DND-41 (cell line): ENCODE measurements at places on chromosomes 1 and 21.

DNA sequence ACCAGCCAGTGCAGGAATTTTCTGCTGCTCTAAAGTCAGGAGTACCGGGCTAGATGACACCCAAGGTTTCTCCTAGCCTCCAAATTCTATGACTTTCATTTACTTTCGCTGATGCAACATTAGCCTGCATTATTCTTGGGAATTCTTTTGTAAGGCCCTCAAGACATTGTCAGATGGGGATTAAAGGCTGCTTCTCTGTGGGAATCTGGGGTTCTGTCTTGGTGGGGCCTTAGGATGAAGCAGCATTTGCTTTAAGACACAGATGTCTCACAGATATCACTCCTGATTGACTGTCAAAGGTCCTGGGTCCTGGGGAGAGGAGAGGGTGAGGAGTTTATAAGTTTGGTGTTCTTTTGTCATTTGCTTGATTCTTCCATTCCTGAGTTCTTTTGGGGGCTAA is 11.6 kb downstream of the PKP1 start:
- no peak for DNase-seq

DNA sequence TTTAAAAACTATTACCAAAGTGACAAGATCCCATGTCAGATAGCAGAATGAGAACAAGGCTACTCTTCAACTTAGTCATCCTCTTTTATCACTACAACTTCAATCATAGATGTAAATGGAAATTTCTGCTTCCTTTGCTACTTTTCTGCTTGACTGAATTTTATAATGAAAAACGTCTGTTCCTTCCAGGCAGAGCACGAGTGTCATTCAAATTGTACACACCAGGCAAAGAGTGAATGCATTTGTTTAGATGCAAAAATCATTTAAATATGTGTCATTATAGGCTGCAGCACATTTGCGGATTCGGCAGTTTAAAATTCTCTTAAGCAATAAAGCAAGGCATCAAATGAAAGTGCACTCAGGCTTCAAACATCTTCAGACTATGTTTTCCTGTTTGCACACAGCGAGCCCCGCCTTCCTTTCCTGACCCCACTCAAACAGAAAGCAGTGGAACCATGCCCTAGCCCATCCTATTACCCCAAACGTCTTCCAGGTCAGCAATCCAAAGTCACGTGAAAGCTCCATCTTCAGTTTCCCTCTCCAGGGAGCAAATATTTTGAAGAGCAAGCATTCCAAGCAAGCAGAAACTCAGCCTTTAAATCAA is 99.6 kb downstream of the APP start:
- DNase-seq: peak; percentile 21

DNA sequence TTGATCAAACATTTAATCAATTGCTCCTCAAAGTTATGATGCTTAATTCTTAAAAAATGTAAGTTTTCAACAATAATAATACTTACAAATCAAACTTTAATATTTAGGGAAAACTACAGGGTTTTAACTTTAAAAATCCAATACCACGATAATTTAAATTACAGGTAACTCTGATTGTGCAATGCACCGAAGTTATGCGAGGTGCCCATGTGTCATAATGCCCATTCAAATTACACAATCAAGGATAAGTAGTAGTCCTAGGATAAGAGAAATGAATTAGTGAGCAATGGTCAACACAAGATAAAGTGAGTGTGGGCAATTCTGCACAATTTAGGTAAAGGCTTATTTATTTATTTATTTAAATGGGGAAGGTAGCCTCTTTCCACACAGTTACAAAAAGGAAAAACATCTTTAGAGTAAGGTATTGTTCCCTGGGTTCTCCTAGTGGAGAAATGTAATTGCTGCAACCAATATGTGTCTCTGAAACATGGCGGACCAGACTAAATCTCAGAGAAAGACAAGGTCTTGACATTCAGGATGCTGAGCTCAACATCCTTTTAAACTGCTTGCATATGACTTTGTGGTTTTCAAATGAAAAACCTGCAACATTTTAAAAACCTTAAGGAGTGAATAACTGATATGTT is 164.2 kb downstream of the TTLL7 start:
- no peak for DNase-seq

DNA sequence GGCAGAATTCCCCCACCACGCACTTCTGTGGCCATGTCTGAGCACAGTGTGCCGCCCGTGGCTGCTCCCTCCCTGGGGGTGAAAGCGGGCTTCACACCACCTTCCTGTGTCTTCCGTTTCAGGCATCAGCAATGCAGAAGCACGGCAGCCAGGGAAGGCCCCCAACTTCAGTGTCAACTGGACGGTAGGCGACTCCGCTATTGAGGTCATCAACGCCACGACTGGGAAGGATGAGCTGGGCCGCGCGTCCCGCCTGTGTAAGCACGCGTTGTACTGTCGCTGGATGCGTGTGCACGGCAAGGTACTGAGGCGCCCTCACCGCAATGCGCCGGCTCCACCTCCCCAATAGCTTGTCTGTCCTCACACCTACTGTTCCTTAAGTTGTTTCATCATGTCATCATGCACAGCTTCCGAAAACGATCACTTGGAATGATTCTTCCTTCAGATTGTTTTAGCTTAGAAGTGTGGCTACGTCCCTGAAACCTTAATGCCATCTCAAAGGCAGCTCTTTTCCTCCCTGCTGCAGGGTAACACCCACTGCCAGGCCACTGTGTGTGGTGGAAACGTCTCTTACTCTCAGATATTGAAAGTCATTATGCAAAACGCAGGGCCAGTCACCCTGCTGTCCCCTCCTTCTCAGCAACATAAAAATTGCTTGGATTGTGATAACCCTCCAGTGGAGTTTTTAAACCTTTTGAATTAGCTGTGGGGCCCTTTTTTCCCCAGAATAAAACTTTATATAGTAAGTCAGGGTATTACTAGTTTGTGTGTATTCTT is 66.8 kb downstream of the POFUT2 start:
- DNase-seq: no peak

GRCh38 chr1:194586302-194586701 is 1399.9 kb upstream of the B3GALT2 start:
- DNase-seq: no peak

GRCh38 chr1:54979327-54979891 is 1.0 kb upstream of the TMEM61 start:
- DNase-seq: no peak

DNA sequence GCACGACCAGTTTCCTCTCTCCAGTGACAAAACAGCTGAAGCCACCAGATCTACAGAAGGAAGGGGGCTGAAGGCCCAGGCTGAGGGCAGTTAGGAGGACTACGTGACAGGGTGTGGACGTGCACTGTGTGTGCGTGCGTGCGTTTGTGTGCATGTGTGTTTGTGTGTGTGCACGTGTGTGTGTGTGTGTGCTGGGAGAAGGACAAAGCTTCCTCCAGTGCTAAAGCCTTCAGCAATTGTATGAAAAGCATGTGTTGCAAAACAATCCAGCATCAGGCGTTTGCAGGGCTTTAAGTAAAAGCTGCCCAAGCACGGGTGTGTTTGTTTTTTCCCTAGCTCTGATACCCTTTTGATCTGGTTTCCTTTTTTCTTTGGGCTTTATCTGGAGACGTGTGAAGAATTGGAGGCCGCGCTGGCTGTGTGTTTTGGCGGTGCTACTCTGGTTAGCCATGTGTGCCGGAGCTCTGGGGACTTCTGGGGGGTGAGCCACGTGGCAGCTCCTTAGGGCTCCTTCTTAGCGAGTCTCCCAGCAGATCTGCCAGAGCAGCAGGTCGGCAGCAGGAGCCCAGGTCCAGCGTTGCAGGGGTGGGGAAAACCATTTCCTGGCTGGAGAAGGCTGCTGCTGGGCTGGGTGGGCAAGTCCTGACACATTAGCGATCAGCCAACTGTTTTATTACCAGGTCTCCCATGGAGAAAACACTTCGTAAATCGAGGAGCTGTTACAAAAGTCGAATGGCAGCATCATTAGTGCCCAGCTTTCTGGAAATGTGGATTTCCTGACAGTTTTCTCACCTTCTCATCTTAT is 73.4 kb downstream of the UCK2 start:
- no peak for DNase-seq

DNA sequence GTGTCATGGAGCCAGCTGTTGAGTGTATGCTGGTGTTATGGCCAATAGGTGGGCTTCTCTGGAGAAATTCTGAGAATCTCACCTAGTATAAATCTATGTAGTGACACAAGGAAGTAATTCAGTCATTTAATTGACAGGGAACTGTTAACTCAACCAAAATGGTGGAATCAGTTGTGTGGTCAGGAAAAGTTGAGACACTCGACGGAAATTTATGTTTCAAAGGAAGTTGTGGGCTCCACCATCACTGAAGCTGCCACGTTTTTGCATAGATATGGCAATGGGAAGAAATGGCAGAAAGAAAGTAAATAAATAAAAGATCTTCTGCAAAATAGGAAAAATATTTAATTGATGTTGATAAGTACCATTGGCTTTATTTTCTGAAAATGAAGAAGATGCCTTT is 84.5 kb downstream of the ATP6V1G3 start:
- DNase-seq: no peak

DNA sequence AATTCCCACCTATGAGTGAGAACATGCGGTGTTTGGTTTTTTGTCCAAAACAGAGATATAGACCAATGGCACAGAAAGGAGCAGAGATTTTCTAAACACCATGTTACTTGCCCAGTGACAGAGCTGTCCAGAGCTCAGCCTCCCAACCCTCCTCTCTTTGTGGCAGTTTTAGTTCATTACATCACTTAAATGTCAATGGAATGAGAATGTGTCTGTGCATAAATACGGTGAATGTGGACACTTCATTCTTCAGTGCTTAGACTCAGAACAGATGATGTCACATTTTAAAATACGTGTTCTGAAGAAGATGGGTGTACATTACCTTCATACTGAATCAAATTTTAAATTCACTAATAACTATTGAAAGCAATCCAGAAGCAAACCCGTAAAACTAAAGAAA is 374.9 kb downstream of the DSCAM start:
- DNase-seq: no peak

GRCh38 chr1:234550341-234551031 is 59.5 kb downstream of the IRF2BP2 start:
- DNase-seq: no peak

DNA sequence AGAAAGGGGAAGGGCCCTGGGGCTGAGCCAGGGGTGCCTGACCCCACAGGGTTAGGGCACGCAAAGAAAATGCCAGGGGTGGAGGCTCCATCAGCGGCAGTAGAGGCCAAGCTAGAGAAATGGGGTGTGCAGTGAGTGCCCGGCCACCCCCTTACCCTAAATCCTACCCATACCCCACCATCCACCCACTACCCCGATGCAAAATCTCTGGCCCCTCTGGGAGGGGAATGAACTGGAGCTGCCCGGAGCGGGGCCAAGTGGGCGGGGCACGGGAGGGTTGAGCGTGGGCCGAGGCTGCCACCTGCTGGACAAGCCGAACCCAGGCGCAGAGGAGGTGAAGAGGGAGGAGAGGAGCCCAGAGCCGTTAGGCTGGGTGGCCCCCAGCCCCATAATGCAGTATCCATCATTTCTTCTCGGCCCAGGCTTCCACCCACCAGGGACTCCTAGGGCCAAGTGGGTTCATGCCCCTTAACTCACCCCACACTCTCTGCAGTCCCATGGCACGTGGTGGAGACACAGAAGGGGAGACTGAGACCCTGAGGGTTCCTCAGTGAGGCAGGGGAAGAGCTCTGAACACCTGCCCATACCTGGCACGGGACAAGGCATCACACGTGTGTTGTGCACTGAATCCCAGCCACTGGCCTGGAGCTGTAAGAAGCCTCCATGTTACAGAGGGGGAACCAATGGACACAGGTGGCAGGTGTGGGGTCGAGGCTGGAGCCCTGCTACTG is 1.4 kb upstream of the C1QC start:
- DNase-seq: peak; percentile 74

DNA sequence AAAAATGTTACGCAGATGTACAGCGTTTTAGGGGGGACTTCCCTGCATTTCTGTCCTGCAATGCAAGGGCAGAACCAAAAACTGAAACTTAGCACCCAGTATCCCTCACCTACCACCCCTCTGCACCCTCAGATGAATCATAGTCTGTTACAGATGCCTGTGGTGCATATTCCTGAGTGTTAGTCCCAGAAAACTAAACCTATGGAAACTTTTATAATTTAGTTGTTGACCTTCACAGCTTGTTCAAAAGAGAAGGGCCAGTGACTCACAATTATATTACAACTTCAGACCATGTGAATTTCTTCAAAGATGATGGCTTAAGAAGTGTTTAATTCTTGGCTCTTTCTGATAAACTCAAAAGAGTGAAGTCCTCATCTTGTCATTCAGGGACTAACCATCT is 5.8 kb downstream of the PTGER3 start:
- no peak for DNase-seq

GRCh38 chr1:227547310-227548118 is 15.8 kb upstream of the ZNF678 start:
- DNase-seq: no peak

DNA sequence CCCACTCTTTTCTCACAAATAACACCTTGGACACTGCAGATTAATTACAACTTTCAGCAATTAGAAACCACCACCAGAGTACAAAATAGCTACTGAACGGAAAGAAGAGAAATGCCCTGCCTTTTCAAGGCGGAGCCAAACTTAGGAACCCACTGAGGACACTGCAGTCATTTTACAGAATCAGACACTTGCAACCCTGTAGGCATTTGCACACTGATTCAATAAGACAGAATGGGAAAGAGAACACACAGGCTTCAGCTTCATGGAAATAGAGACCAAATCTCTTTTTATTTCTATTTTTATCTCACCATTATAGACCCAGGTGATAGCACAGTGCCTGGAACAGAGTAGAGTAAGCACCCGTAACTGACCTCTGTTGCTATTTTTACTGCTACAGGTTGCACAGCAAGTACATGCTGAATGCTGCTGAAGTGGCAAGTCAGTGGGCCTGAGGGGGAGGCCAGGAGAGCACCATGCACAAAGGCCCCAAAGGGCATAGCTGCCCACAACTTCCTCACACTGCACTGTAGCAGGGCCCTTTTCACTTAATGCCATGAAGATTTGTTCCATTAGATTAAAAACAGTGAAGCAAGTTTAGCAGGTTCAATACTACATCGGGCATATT is 50.7 kb upstream of the EDARADD start:
- DNase-seq: no peak

- DNase-seq: no peak
These were observed 20.3 kb downstream of the RNASEL start for GRCh38 chr1:182568647-182569284.
